ENCODE measurements at places on chromosomes 3 and 15. TPM values are rescaled to one million over a fixed set of nuclear protein-coding genes. Genes with fewer than 3 reads are reported as not detected.

GRCh38 chr15:34889476-34889875 is 80.1 kb downstream of the AQR start:
- no peak for DNase-seq

GRCh38 chr15:80611543-80612080 is 83.5 kb upstream of the ABHD17C start:
- no peak for DNase-seq

DNA sequence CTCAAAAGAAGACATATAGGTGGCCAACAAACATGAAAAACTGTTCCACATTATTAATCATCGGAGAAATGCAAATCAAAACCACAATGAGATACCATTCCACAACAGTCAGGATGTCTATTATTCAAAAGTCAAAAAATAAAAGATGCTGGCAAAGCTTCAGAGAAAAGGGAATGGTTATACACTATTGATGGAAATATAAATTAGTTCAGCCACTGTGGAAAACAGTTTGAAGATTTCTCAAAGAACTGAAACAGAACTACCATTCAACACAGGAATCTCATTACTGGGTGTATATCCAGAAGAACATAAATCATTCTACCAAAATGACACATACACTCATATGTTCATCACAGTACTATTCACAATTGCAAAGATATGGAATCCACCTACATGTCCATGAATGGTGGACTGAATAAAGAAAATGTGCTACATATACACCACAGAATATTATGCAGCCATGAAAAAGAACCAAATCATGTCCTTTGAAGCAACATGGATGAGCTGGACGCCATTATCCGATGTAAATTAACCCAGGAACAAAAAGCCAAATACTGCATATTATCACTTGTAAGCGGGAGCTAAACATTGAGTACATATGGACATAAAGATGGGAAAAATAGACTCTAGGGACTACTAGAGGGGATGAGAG is 32.7 kb upstream of the DGKG start:
- no peak for DNase-seq

DNA sequence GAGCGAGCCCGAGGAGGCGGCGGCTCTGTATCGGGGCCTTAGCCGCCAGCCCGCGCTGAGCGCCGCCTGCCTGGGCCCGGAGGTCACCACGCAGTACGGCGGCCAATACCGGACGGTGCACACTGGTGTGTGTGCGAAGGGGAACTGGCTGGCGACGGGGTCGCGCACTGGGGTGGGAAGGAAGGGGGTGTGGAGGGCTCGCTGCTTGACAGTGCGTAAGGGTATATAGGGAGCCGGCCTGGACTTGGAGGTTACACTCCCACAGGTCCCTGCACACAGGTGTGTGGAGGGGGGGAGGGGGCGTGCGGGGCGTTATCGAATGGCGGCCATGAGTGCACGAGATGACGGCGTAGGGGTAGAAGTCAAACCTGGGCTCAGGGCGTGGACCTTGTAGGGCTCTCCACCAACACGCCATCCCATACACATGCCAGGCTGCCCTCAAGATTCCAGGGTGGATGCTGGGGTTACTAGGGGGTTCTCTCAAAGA is 389 bp downstream of the APEH start:
- no peak for DNase-seq

GRCh38 chr3:57062101-57062631 is 1.7 kb downstream of the SPATA12 start:
- DNase-seq = no peak

GRCh38 chr15:45162771-45163507 is 24.8 kb downstream of the SHF start:
- DNase-seq = peak; percentile 75

DNA sequence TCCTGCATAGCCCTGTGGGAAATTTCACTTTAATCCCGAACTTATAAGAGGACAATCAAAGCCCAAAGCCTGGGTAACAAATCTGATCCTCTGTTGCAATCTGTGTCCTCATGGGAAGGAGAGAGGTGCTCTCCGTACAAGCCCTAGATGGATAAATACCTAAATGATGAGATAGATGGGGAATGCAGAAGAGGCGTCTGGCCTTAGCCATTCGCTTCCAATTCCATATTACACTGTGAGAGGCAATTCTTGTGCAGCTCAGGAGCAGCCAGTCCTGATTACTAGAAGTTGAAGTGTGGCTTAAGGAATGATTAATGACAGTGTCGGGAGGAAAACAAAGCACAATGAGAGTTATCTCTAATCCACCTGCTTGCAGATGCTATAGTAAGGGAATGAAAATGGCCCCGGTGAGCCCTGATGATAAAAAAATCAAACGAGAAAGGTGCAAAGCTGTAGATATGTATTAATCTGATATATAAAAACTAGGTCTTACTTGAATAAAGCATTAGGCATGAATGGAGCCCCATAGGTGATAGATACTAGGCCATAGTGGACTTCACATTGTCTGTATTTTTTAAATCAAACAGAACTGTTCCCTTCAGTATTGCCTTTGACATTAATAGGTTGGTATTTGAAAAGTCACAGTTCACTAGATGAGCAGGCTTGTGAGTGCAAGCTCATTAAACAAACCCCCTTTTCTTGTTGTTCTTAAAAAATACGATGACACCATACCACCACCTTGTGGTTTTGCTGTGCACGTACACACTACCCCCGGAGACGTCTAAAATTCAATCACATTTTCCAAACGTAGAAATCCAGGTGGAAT is 54.2 kb upstream of the TMCO5A start:
- no peak for DNase-seq

- DNase-seq = no peak
These were observed 717.6 kb upstream of the GOLIM4 start for GRCh38 chr3:168813225-168813802.

DNA sequence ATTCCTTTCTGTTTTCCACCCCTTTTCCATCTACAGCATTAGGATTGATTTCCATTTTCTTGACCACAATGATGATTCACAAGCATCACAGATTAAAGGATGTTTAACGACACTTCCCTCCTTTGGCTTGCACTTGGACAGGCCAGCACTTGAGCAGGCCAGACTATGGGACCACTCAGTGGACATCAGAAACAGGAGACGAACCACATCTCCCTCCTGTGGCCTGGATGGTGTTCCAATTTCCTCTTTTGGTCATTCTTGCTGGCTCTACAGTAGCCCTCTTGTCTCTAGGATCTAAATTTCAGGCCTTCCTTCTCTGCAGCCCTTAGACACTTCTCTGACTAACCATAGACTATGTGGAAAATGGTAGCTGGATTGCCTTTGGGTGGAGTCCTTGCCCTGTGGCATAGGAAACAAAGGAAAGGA is 78.8 kb upstream of the BOC start:
- DNase-seq = no peak

DNA sequence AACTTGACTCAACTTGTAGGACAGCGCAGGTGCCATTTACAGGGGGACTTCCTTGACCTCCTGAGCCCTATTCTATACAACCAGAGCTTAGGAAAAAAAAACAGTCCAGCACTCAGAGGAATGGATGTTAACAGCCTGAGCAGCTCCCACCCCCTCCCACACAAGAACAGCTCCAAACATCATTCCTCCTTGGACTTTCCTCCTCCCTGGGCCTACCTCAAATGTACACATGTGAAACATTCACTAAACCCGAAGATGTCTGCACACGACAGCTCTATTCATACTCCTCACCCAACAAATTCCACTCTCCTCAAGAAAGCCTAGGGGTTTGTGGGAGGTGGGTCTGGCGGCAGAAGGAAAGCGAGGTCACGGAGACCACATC is 503 bp upstream of the ATRIP start:
- no peak for DNase-seq

DNA sequence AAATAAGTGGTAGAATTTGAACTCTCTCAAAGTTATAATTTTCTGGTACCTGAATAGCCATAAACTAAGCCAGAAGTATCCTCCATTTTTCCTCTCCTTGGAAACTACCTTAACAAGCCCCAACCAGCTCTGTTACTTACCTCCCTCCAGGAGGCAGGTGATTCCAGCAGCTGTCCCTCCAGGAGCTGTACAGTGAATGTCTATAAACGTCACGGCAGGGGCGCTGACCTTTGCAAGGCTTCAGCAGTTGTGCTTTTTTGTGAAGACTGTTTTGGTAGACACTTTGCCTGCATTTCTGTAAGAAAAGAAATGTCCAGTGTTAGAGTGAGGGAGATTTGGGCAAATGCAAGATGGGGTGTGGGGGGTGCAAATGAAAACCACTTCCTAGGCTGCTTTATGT is 67.2 kb downstream of the LEO1 start:
- no peak for DNase-seq

DNA sequence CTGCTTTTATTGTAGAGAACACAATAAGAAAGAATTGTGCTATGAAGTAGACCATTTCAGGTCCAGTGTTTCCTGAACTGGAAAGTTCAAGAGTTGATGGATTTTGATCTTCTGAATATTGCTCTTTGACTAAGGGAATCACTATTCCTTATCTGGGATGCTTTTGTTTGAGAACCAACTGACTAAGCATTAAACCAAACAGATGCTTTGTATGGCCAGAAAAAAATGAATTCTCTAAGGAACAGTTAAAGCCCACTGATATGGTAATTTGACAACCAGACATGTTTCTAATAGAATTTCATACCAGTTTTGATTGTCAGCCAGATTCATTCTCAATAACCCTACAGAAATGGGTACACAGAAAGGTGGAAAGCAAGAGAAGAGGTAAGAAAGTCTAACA is 67.5 kb upstream of the CADPS start:
- DNase-seq = no peak

DNA sequence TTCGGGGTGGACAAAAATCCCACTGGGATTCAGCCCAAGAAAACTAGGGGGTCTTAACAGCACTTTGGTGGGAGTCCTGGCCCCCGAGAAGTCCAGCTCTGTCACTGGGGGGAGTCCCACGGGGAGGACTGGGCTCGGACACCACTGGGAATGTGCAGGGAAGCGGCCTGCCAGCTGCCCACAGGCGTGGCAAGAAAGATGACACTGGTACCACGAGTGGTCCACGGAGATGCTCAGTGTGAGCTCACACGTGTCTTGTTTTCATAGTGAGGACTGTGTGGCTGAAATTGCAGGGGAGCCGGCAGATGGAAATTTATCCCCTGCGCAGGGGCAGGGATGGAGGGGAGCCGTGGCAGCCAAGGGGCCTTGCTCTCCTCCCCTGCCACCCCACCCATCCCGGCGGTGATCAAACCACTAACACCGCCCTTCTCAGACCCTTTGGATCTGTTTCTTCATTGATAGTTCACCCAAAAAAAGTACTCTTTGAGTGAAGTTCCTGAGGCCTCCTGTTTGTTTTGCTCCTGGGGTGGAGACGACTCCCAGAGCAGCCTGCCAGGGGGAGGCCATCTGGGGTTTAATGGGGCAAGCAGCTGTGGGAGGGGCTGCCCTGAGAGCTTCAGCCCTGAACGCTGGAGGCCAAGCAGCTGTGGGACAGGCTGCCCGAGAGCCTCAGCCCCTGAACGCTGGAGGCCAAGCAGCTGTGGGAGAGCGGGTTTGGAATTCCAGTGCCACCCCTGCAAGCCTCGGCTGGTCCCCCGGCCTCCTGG is 130.9 kb downstream of the LRRK1 start:
- no peak for DNase-seq

GRCh38 chr3:113534365-113534764 is 2.0 kb downstream of the SIDT1 start:
- DNase-seq = no peak

DNA sequence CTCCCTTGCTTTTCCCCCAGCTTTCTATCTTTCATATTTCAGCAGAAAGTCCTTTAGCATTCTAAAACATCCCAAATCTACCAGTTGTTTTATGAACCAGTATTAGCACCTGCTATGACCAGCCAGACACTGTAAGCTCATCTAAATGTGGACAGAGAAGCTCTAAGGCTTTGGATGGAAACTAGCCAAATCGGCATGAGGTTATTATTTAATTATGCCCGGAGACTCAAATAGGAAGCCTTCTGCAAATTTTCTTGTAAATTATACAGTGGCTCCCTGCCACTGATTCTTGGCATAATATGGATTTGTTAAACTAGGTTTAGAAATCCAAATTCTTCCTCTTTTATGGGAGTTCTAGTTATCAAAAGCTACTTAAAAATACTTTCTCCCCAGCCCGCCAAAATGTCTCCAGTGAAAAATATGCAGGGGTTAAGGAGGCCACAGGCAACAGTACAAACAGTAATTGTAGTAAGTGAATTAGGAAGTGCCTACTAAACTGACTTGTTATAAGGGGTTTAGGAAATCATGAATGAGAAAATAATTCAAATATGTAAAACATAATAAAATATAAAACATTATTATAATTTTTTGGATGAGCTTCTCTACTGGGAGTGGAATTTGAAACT is 15.4 kb downstream of the MYH15 start:
- no peak for DNase-seq

DNA sequence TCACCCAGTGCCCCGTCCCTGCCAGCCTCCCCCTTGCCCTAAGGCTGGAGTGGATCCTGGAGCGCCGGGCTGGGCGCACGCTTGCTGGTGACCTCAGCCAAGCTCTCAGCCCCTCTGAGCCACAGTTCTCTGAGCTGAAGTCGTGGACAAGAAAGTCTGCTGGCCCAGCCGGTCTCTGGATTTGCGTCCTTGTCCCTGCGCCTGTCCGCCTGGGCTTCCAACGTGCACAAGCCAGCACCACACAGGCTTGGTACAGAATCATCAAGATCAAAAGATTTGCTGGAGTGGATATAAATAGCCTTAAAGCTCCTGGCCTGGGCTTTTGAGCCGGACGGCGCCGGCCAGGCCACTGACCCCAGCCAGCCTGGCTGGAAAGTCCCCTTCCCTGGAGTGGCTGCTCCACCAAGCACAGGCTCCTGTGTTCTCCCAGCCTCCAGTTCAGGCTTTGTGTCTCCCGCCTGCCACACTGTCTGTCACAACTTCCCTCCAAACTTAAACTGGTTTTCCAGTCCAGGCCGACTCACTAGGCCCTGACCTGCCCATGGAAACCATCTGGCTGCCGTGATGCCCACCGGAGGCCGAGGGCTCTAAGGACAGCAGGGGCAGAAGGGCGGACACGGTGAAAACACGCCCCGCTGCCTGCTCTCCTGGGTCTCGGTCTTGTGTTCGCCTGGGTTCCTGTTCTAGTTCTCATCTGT is 156.2 kb downstream of the NUP210 start:
- DNase-seq = no peak

DNA sequence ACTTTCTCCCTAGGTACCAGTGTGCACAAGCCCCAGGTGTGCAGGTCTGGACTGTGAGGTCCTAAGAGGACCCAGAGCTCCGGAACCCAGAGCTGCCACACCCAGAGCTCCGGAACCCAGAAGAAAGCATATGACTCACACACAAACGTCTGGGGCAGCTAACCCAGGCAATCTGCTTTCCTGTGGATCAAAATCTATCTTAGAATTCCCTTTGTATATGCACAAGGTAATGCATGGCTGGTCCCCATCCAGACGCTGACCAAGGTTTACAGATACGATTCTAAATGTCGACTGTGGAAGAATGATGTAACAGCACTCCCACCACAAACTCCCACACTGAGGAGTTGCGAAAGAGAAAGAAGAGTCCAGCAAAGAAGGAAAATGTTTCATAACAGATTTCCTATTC is 15.7 kb downstream of the KCNMB2 start:
- DNase-seq = peak; percentile 2

NR2E3 gene
- not detected for polyA plus RNA-seq

ARPP21 gene
- polyA plus RNA-seq = not detected

SLC51A gene
- 1.1 TPM for polyA plus RNA-seq

CCNDBP1 gene
- polyA plus RNA-seq = 196 TPM

POPDC2 gene
- polyA plus RNA-seq = 0.58 TPM

MBD4 gene
- 30.1 TPM for polyA plus RNA-seq

SCN5A gene
- polyA plus RNA-seq = not detected

SLC28A1 gene
- not detected for polyA plus RNA-seq

ERICH6 gene
- polyA plus RNA-seq = not detected

ABHD17C gene
- polyA plus RNA-seq = 0.48 TPM
